ENCODE measurements at places on chromosomes 6 and 20.

DNA sequence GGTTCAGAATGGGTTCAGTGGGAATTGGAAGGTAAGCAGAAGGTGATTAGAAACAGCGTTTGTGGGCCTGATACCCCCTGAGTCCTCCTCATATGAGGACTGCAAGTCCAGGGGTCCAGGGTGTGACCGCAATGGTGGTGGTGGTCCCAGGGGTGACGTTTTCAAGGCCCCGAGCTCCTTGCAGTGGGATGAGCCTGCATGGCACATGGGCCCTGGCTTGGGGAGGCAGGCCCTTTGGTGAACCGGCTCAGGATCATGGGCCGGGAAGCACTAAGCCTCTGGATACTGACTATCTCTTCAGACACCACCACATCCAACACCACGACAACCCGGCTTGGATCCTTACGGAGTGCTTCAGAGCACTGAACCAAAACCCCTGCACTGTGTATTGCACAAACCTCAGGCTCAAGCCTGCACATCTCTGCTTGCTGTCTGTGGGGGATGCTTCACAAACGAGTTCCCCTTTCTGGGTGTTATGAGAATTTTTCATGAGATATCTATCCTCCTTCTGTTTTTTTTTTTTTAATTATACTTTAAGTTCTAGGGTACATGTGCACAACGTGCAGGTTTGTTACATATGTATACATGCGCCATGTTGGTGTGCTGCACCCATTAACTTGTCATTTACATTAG lies 67.9 kb downstream of the STK35 start:
- no peak for DNase-seq

DNA sequence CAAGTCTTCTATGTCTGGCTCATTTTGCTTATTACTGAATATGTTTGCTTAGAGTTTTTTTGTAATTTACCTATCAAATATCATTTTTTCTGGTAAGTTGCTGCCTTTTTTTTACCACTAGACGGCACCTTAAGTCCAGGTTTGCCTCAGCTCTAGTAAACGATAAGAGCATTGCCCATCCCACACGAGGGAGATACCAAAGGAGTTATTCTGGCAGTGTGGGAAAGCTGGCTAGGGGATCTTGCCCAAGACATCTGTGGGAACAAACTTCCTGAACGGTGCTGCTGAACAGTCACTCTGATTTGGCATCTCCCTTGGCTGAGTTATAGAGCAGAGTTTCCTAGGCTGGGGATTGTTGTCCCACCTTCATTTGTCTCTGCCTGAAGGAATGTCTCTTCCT lies 306.4 kb downstream of the COL12A1 start:
- DNase-seq = peak; percentile 68

DNA sequence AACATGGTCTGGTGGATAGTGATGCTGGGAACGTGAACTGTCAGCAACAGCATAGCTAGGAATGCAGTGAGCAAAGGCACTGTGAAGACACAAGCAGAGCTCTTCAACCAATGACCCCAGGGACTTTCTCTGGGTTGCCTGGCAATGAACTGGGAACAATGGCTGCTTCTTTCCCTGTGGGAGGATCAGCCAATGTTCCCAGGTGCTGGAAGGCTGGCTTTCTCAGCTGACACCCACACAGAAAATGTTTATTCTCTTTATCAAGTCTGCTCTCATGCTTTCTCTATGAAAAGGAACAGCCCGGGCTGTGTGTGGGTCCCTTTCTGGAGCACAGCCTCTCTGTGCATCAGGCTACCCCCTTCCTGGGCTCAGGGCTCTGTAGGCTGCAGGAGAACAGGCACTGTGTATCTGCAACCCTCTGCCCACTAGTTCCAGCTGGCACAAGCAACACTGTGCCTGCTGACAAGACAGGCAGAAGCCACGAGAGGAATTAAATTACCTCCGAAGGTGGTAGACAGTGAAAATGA lies 54.2 kb downstream of the HFE start:
- DNase-seq = no peak

DNA sequence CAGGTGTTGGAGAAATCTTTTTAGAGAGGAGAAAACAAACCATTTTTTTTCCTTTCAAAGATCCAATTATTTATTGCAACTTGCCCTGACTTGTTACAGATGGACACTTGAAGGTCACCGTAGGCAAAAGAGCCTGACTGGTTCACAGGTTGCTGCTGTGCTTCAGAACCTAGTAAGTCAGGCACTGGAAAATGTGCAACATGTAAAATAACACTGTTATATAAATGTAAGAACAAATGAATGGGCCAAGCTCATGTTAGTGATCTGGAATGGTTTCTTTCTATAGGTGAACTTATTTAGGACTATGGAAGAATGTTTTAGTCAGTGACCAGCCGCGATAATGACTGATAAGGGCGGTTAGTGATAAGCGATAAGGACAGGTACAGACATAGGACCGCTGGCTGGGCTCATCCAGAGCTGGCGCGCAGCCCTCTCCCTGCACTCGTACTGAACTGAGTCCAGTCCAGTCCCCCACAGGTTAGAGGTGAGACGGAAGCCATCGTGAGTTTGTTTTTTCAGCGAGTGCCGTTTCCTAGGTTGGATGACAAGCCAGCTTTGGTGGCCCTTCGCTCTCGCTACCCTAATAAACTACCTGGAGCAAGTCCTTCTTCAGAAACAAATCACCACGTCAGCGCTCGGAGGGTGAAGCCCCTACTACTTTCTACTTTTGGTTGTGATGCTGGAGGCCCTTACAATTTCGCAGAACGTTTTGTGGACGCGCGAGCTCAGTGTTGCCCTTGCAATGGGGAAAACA lies 94.4 kb upstream of the PRDM1 start:
- DNase-seq = peak; percentile 40

DNA sequence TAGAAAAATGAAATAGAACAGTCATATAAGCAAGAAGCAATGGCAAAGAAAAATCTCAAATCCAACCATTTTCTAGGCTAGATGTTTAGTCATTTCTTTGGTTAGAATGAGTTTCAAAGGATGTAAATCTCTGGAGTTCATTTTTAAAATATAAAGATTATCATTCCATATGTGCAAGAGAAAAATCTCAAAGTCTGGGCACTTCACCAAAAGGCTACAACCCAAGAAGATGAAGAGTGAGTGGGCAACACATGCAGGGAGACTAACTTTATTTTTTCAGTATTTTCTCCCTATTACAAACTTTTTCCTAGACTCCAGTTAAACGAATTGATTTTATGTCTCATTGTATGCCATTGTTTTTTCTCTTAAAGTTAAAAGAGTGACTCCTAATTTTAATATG lies 83.6 kb downstream of the PHACTR1 start:
- no peak for DNase-seq

GRCh38 chr6:2385471-2385983 lies 140.1 kb upstream of the GMDS start:
- DNase-seq = no peak

- peak; percentile 92 for DNase-seq
Measured at GRCh38 chr6:27871924-27872638, 40.1 kb downstream of the OR2B2 start.

GRCh38 chr6:89525786-89526562 lies 93.0 kb downstream of the ANKRD6 start:
- DNase-seq = no peak
